Nephron progenitor cell (in vitro differentiated cells): ENCODE measurements at places on chromosomes 3 and 15.
A peak's percentile ranks its signal among the peaks of the same experiment; 100 is the strongest.

GRCh38 chr3:194585880-194586281, 47.3 kb downstream of the TMEM44 start:
- no peak for DNase-seq

GRCh38 chr3:53273146-53273670, 17.4 kb upstream of the TKT start:
- no peak for DNase-seq

GRCh38 chr3:168117059-168117458, 21.3 kb upstream of the GOLIM4 start:
- DNase-seq: no peak

- no peak for DNase-seq
Observed at GRCh38 chr15:98804057-98804380, 155.7 kb downstream of the IGF1R start.

GRCh38 chr15:39580485-39581241, at the start of gene THBS1:
Gene THBS1, plus strand, starts transcription at chr15:39581079. Its CDS starts 779 bp downstream, at chr15:39581858.
- DNase-seq: peak; percentile 91

GRCh38 chr3:64717872-64718613, 30.2 kb upstream of the ADAMTS9 start:
- DNase-seq: no peak

DNA sequence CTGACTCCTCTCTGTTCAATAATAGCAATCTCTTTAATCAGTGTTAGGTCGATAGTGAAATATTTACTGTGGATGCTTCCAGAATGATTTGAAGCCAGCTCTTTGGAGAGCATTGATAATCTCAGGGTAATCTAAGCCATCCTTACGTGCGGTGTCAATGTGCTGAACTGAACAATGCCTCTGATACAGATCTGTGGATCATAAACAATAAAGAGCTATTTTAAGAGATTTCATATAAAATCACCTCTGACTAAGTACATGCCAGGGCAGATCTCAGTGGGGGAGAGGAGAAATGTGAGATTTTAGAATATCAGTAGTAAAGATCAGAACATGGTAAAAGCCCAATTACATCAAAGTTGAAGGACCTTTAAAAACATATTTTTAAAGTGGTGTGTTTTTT, 319.3 kb upstream of the GBE1 start:
- no peak for DNase-seq

DNA sequence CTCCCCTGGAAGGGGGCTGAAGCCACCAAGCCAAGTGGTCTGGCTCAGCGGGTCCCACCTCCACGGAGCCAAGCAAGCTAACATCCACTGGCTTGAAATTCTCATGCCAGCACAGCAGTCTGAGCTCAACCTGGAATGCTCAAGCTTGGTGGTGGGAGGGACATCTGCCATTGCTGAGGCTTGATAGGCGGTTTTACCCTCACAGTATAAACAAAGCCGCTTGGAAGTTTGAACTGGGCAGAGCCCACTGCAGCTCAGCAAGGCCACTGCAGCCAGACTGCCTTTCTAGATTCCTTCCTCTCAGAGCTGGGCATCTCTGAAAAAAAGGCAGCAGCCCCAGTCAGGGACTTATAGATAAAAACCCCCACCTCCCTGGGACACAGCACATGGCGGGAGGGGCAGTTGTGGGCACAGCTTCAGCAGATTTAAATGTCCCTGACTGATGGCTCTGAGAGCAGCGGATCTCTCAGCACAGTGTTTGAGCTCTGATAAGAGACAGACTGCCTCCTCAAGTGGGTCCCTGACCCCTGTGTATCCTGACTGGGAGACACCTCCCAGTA, 23.2 kb upstream of the IGSF10 start:
- DNase-seq: no peak

DNA sequence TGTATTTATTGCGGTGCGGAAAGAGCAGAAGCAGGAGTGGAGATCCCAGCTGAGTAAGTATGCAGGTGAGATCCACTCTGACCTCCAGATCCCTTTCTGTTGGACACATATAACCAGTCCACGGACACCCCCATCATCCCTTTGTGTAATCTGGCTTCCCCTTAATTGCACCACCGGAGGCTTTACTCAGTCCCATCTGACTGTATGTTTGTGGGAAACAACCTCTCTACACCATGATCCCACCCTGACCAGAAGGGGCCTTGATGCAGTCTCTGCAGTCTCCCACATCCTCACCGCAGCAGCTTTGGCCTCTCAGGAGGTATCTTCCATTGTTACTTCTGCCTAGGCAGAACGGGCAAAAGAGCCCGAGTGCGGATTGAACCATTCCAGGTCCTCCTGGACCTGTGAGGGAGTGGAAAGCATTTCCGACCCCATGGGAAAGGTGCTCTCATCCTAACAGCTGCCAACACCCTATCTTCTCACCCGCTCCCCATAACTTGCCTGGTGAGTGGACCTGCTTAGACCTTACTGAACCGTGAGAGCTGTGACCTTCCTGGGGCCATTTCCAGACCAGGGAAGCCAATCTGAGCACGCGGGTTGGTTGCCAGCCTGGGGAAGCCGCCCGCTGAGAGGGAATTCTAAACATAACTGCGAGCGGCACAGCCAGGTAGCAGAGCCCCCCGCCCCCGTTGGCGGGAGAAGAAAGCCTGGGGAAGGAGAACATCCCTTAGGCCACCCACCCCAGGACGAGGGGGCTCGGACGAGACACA, 1.1 kb downstream of the SLCO2A1 start:
- DNase-seq: peak; percentile 35

- DNase-seq: no peak
Observed at GRCh38 chr3:15685927-15686326, 84.4 kb downstream of the BTD start.

GRCh38 chr3:157573281-157573680, 70.1 kb upstream of the VEPH1 start:
- DNase-seq: no peak

GRCh38 chr3:96086018-96086417, 728.4 kb upstream of the EPHA6 start:
- no peak for DNase-seq

- DNase-seq: no peak
Observed at GRCh38 chr15:49458145-49458544, 35.1 kb downstream of the FGF7 start.

DNA sequence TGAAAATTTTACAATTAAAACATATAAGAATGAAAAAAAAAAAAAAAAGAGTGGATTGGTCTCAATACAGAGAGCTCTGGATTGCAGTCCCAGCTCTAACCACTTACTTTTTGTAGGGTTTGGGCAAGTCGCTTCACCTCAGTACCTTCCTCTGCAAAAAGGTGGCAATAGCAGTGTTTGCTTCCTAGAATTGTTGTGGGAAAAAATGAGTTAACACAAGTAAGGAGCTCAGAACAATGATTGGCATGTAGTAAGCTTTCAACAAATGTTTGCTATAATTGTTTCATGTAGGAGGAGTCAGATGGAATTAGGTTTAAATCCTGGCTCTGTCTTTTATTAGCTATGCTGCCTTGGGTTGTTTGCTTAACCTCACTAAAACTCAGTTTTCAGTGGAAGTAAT, 425.2 kb upstream of the TBL1XR1 start:
- no peak for DNase-seq

DNA sequence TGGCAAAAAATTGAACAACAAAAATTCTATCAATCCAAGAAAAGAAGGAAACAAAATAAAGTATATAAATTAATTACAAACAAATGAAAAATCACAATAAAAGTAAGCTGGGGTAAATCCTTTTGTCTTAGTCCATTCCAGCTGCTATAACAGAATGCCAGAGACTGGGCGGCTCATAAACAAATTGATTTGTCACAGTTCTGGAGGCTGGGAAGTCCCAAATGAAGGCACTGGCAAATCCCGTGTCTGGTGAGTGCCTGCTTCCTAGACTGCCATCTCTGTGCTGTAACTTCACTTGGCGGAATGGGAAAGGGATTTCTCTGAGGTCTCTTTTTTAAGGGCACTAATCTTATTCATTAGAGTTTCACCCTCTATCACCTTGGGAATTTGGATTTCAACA, 53.6 kb upstream of the RPL35A start:
- no peak for DNase-seq

GRCh38 chr3:150673966-150674365, 29.8 kb downstream of the ERICH6 start:
- no peak for DNase-seq

DNA sequence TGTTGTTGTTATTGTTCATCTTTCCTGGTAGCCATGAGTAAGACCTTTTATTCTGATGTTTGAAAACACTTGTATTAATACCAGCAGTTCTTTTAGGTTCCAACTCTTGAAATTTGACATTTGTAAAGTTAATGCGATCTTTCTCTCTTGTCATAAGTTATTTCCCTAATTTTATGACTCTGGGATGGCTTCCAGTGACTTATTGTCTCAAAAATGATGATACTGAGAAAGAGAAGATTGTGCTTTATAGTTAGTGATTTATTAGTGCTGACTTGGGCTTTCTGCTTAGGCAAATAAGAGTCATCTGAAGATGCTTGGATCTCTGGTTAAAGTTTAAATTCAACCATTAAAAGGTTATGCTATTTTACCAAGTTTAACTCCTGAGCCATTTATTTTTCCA, 715.2 kb downstream of the GRM7 start:
- no peak for DNase-seq

DNA sequence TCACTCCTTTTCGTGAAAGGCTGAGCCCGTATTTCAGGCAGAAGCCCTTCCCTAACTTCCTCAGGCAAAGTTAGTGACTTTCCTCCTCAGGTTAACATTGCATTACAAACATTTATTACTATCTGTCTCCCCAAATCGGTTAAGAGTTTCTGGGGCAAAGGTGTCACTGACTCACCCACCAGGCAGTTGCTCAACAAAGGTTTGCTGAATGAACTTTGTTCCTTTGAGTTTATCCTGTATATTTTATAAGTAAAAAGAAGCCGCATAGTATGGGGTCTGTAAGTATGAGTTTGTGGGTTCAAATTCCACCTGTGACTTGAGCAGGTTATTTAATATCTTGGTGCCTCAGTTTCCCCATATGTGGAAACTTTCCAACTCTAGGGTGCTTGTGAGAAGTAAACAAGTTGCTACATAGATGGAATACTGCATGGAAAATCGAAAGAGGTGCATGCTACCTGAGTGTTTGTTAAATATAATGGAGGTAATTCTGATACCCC, 177.7 kb downstream of the THRB start:
- DNase-seq: no peak

- DNase-seq: no peak
Observed at GRCh38 chr15:90787881-90788280, 70.7 kb downstream of the BLM start.

GRCh38 chr3:32140943-32141342, 34.5 kb downstream of the GPD1L start:
- DNase-seq: no peak

DNA sequence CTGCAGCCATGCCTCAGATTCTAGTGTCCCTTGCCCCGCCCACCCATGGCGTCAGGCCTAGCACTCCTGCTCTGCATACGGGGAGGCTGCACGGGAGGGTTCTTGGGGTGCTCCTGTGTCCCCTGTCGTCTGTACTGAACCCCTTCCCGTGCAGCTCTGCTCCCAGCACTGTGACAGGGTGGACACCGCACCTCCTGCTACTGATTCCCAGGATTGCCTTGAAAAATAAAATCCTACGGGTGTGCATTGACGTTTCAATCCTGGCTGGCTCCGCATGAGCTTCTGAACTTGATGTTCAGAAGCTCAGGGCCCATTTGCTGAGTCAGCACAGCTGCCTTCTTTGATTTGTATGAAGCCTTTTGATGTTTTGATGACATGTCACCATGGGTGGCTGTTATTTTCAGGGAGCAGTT, 176.4 kb downstream of the APBA2 start:
- no peak for DNase-seq

DNA sequence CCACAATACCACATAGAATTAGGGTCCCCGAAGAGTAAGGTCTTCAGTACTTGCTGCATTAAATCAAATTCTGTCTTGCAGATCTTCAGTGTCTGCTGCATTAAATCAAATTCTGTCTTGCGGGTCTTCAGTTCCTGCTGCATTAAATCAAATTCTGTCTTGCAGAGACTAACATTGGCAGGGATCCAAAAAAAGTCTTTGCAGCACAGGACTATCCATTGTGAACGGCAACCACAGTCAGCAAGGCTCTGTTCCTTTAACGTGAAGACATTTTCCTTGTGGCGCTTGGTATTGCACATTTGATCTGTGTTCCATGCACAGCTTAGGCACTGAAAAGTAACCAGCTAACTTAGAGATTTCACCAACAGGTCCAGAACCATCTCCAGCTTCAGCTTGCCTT, 46.8 kb upstream of the POMGNT2 start:
- DNase-seq: no peak

DNA sequence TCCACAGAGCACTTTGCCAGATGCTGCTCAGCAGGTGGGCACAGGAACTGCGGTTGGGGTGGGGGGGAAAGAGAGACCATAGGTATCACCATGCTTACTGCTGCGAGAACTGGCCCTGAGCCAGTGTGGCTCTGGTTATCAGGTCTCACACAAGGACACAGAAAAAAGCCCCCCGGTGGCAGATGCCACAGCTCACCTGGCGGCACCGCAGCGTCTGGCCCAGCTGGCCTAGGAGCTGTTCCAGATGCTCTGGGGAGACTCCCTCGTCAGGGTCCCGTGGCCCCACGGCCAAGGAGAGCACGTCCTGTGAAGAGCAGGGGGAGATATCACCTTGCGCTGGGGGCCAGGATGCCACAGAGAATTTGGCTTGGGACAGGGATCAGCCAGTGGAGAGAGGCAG, 10.8 kb downstream of the CDAN1 start:
- DNase-seq: no peak

- DNase-seq: no peak
Observed at GRCh38 chr3:115655761-115656282, 32.5 kb downstream of the GAP43 start.

DNA sequence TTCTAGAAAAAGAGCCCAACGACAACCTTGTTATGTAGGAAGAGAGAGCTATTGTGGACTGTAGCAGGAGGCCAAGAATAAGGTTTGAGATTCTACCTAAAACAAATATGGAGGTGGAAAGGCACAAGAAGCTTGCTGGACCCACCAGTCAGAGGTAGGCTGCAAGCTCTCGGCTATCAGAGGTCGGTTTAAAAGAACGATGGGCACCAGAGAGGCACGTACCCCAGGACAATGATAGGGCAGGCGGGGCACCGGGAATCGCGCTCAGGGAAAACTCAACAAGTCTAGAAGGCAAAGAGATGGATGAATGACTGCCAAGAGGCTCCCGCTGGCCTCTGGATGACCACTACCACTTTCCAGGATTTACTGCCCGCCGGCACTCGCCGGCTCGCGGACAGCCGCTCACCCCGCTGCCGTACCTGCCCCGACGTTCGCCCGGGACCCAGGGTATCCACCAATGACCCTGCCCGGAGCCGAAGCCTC, 1.1 kb downstream of the HDGFL3 start:
- no peak for DNase-seq
